ENCODE measurements at places on chromosomes 16 and 17. TPM values are rescaled to one million over a fixed set of nuclear protein-coding genes. Genes with fewer than 3 reads are reported as not detected.

The ATP1B2 gene
- total RNA-seq: 0.54 TPM

The WNK4 gene
- total RNA-seq: 32.6 TPM

The KRT12 gene
- total RNA-seq: 2.2 TPM

The GNAO1 gene
- total RNA-seq: 10.8 TPM

The UBALD2 gene
- 77.1 TPM for total RNA-seq

The FNDC8 gene
- not detected for total RNA-seq

The SAP30BP gene
- 68.1 TPM for total RNA-seq

The LDHD gene
- total RNA-seq: 31.4 TPM

Measured in colonic mucosa (tissue), 4 donors.